ENCODE measurements at places on chromosomes 3 and 15.

- DNase-seq = no peak
Observed at GRCh38 chr3:162400697-162401096, 904.1 kb downstream of the OTOL1 start.

GRCh38 chr3:182235504-182235903 is 523.8 kb downstream of the SOX2 start:
- DNase-seq = no peak

- no peak for DNase-seq
Observed at GRCh38 chr3:10806006-10806405, 10.0 kb upstream of the SLC6A11 start.

- DNase-seq = no peak
Observed at GRCh38 chr3:149226776-149227175, 5.1 kb upstream of the CP start.

DNA sequence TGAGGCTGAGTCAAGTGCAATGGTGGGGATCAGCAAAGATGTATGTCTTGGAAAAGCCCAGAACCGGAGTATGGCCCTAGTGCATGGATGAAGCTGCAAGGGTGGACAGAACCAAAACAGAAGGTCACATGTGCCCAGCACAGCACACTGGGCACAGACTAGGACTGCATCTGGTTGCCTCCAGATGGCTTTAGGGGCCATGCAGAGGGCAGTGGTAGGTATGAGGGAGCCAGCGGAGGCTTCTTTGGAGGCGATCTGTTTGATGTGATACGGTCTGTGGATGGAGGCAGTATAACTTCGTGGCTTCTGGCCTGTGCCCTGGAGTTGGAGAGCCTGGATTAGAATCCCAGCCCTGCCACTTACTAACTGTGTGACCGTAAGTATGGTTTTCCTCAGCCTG is 29.4 kb downstream of the SV2B start:
- no peak for DNase-seq

DNA sequence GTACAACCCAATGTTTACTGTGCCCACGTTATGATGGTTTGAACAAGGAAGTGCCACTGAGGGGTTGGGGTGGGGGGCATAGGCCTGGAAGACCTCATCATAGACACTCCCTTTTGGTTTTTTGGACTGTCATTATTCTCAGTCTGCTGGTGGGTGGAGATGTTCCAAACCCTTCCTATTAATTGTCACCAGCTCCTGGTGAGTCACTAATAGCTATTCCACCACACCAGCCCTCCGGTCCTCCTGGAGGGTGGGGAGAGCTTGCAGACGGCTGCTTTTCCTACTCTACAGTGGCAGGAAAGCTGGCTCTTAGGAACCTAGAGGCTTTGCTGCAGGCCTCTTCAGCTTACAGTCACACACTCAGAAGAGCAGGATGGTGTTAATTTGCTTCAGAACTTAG is 9.0 kb upstream of the COPG1 start:
- DNase-seq = no peak
